ENCODE measurements at places on chromosomes 5 and 9. TPM values are rescaled to one million over a fixed set of nuclear protein-coding genes. Genes with fewer than 3 reads are reported as not detected.

DNA sequence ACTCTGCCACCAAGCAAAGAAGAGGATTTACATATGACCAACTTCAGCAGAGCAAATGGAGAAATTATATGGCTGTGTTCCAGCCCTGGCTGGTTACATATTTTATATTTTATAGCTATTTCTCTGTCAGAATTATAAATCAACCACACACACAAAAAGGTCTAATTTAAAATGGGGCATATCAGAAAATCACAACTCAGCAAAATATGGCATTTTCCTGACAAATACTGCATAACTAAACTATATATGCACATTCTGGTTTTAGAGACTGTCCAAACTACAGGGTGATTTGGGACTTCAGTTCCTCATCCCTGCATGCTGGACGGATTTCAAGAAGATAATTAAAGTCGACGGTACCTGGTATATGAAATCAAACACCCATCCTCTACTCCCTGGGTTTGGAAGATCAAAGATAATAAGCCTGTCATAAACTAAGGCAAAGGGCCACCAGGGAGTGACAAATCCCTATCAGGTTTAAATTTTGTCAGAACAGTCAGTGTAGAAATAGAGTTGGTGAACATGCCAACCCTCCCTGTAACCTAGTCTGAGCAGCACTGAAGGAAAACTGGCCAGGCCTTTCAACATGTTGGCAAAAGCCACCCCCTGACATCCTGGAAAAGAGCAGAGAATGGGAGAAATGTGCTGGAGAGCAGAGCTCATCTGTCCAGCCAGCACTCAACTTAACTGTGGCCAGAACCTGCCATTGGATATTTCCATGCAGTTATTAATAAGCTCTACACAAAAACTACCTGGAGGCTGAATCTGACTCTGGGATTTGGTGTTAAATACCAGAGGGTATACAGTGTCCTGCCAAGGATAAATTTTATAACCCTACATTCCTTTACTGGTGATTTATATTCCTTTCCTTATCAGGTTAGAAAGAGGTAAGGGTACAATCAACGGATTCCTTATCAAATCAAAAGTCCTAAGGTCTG is 235.7 kb downstream of the ENC1 start:
- no peak for DNase-seq

IPO11 gene
- 60.0 TPM for total RNA-seq

GRCh38 chr5:1973391-1974013 is 90.8 kb upstream of the IRX4 start:
- DNase-seq: no peak

DNA sequence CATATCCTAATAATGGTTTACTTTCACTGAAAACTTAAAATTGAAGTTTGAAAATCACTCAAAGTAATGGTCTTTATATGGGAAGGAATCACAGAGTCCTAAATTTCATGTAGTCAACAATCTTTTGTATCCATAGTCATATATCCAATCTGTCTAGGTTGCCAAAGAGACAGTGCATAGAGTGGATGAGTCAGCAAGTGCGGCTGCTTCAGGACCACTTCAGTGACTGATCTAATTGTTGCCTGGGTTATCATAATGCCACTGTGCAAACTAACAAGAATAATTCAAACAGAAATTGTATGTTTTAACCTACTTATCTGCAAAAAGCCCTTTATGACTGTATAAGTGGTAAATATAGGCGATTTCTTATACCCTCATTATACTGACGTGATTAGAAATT is 211.3 kb upstream of the PRR16 start:
- DNase-seq: no peak

DNA sequence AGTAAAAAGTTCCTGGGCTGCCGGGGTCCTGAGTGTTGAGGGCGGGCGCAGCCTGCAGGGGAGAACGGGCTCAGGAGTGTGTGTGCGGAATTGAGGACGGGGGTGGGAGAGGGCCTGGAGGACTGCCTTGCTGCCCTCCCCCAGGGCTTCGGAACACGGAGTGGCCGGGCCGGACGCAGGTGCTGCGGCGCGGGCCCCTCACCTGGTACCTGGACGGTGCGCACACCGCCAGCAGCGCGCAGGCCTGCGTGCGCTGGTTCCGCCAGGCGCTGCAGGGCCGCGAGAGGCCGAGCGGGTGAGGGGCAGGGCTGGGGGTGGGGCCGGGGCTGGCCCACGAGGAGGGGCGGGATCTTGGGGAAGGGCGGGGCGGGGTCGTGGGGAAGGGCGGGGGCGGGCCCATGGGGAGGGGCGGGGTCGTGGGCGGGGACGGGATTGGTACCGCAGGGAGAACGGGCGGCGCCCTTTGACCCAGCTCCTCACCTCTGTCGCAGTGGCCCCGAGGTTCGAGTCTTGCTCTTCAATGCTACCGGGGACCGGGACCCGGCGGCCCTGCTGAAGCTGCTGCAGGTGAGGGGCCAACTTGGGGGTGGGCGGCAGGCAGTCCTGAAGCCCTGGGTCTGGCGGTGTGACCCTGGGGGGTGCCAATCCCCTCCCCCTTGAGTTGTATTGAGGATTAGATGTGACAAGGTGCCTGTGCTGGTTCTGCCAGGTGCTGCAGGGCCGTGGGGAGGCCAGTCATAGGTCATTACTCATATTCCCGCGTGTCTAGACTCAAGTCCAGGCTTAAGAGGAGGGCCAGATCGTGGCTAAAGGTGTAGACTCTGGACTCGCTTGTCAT is 7.1 kb downstream of the FPGS start:
- DNase-seq: peak; percentile 69

DNA sequence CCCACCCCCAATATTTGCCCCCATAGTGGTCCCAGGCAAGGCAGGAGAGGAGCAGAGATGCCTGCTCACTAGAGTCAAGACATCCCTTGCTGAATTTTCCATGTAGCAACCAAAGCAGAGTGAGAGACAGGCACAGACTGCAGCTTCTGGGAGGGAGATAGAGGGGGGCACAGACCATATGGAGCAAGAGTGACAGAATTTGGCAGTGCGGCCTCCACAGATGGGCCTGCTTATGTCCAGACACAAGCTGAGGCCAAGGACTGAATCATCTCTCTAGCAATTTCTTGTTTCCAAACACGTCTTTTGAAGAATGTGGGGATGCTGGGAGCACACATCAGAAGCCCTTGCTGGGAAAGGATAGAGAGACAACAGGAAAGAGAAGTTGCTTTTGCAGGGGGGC is 53.0 kb upstream of the ALDH1B1 start:
- DNase-seq: no peak

- no peak for DNase-seq
Observed at GRCh38 chr9:5582835-5583195, 46.1 kb upstream of the RIC1 start.

PBX3 gene
- 53.3 TPM for total RNA-seq

DNA sequence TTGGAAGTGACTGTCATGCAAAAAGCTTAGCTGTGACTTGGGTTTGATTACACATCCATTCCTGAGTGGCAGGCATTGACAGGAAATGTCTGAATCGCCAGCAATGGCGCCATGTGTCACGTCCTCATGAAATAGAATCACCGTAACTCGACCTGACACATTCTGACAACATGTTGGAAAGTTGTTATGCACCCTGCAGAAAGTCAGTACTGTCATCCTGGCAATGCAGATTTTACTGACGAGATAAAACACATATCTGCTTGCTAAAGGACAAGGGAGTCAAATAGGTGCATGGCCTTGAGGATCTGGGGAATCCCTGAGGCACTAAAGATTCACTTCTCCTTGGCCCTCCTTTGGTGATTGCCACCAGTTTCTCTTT is 344.2 kb downstream of the SPATA31D1 start:
- DNase-seq: no peak

DNA sequence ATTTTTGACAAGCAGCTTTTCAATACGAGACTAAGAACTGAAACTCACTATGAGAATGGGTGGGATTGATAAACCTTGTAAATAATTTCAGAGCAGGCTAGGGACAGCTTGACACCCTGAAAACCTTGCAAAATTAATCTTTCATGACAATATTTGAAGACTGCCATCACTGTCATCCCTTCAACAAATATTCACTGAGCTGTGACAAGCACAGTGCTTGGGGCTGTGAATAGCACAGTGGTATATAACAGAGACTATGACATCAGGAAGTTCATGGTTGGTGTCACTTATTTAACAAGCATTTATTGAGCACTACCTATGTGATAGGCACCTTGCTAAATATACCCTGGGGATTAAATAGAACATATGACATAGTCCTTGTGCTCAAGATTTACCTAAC is 741.0 kb upstream of the RIOK2 start:
- no peak for DNase-seq

GRCh38 chr9:131276891-131277286 is 579 bp upstream of the FAM78A start:
- DNase-seq: no peak

DNA sequence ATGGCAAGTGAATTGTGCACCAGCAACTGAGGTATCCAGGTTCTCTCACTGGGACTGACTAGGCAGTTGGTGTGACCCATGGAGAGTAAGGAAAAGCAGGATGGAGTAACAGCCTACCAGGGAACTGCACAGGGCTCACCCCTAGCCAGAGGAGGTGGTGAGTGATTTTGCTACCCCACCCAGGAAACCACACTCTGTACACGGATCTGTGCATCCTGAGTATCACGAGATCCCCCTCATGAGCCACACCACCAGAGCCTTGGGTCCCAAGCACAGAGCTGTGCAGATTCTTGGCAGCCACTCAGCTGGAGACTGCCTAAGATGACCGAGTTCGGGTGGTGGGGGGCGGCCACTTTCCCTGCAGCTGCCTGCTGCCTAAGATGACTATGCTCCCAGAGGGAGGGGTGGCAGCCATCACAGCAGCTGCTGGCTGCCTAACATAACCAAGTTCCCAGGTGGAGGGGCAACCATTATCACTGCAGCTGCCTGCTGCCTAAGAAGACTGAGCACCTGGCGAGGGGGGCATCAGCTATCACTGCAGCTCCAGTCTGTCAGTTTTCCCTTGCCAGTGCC is 48.4 kb upstream of the EFNA5 start:
- DNase-seq: no peak

GRCh38 chr5:126562823-126563222 is 32.2 kb downstream of the ALDH7A1 start:
- DNase-seq: no peak

- DNase-seq: no peak
Observed at GRCh38 chr9:109172935-109173334, 5.9 kb upstream of the FRRS1L start.
